K562 (cell line): ENCODE measurements at places on chromosomes 7 and 10.

GRCh38 chr7:128741491-128741890 lies 2.3 kb downstream of the CALU start:
- no peak for DNase-seq

GRCh38 chr10:9163699-9164098 lies 1109.2 kb downstream of the GATA3 start:
- no peak for DNase-seq

- no peak for DNase-seq
Observed at GRCh38 chr7:20831451-20831850, 44.8 kb upstream of the SP8 start.

DNA sequence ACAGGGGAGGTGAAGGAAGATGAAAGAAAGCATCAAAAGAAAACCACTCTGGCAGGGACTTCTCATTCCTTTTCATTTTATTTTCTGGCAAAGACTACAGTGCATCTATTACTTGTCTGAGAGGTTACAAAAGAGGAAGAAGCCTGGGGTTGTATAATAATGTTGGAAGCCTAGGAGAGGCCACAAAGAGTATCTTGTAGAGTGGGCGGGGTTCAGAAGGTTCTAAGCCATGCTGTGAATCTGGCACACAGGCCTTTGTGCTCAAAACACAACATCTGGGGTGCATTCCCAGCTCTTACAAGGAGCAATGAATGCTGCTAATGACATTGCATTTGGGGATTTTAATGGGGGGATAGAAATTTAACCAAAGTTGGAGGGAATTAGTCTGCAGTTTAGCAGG lies 49.4 kb downstream of the MRPL32 start:
- no peak for DNase-seq
